ENCODE measurements at places on chromosomes 1 and 21.

DNA sequence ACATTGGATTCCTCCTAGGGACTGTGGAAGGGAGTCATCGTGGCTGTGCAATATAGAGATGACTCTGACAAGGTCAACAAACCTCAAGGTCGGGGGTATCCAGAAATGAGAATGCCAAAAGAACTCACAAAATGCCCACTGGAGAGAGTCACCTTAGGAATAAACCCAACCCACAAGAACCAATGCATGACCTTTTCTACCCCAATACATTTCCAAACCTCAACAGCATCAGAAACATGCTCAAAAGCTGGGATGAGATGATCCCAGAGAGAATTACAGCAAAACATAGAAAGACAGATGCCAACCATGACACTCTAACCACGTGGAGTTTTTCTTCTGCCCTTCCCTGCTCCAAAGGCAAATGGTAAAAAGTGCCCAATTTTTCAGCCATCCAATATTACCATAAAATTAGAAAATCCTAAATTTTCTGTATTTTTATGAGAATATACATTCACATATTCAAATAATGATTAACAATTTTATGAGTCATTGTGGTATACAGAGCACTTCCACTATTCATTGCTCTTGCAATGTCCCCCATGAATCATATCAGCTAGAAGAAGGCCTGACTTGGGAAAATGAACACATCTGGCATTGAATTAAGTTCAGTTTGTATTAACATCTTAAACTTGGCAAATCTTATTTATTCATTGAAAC, 88.2 kb upstream of the PALMD start:
- DNase-seq = peak; percentile 34

DNA sequence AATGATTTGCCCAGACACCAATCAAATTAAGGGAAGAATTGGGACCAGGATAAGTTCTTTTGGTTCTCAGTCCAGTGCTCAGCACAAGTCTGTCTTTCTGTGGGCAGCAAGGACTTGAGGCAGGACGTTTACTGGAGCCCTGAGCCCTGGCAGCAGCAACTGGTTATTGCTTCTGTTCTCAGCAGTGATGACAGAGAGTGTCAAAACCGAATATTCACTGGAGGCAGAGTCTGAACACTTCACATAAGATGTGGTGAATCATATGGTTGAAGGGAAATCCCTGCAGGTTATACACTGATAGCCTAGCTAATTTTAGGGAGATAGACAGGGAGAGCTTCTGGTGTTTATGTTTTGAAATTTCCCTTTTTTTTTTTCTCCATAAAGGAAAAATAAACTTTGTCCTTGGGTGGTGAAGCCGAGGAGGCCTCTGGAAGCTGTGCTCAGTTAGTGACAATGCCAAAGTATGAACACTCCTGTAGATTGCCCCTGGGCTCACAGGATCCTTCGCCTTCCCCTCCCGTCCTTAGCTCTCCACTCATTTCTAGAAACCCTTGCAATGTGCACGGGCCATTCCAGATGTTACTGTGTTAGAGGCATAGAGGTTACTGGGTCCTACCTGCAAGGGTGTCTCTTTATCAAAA, 26.3 kb upstream of the TSPAN2 start:
- no peak for DNase-seq

DNA sequence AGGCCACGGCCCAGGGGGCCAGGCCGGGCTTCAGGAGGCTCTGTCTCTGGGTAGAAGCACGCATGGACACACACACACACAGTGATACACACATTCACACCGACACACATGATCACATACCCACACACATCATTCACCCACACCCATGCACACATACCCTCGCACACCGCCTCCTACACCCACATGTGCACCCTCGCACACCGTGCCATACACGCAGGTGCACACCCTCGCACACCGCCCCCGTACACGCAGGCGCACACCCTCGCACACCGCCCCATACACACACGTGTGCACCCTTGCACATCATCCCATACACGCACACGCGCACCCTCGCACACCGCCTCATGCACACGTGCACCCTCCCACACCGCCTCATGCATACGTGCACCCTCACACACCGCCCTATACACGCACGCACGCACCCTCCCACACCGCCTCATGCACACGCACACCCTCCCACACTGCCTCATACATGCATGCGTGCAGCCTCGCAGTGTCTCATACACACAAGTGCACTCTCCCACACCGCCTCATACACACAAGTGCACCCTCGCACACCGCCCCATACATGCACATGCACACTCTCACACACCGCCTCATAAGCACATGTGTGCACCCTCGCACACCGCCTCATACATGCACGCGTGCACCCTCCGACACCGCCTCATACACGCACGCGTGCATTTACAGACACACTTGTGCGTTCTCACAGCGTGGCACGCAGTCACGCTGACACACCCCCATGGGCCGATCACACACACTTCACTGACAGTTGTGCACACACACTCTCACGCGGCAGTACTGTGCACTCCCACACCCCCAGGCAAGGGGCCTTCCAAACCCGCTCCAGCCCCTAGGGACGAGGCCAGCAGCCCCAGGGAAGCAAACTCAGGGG, 128.1 kb downstream of the SIK1 start:
- no peak for DNase-seq

DNA sequence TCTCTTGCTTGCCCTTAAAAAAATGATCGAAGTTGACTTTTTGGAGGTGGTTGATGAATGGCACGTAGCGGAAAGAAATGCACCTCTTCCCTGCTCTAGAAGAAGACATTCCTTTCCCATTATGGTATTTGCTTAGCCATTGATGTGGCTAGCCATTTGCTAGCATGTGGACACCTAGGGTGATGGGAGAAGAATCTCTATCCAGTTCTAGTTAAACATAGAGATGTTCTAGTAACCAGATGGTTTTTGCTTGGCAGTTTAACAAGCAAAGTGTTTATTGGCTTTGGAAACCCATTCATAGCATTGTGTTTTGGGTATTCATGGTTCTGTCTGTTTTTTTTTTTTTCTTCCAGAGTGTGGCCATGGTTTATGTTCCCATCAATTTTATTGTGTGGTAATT, 78.9 kb downstream of the KCNJ6 start:
- no peak for DNase-seq
